ENCODE measurements at places on chromosomes 11 and 22. TPM values are rescaled to one million over a fixed set of nuclear protein-coding genes. Genes with fewer than 3 reads are reported as not detected.

The MEI1 gene
- not detected for total RNA-seq

DNA sequence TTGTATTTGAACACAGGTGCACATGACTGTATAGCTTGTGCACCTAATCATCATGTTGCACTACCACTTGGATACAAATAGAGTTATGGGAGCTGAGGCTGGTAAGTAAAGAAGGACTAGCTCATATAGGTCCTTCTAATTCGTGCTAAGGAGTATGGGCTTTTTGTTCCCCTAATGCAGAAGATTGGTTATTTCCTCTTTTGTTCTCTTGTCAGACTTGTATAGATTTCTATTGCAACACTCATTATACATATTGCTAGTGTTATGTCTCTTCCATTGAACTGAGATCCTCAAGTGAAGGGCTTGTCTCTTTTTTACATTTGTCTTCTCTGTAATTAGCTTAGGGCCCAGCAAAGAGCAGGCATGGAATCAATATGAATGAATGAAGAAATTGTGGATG, 54.1 kb upstream of the ARHGAP20 start:
- no peaks in the 10 kb centered on the region for H3K36me3 ChIP-seq
- H3K27ac ChIP-seq = no peak overlapping the region
- H3K4me1 ChIP-seq = no peaks in the 10 kb centered on the region
- no peak for DNase-seq

The OR56A1 gene
- total RNA-seq = 0.07 TPM

- no peaks in the 10 kb centered on the region for H3K4me1 ChIP-seq
- no peak for DNase-seq
- H3K36me3 ChIP-seq = no peaks in the 10 kb centered on the region
- no peak overlapping the region for H3K27ac ChIP-seq
- H3K27me3 ChIP-seq = no peaks in the 10 kb centered on the region
- no peak overlapping the region for H3K4me3 ChIP-seq
Observed at GRCh38 chr22:47196881-47197772, 434.7 kb downstream of the TBC1D22A start.

DNA sequence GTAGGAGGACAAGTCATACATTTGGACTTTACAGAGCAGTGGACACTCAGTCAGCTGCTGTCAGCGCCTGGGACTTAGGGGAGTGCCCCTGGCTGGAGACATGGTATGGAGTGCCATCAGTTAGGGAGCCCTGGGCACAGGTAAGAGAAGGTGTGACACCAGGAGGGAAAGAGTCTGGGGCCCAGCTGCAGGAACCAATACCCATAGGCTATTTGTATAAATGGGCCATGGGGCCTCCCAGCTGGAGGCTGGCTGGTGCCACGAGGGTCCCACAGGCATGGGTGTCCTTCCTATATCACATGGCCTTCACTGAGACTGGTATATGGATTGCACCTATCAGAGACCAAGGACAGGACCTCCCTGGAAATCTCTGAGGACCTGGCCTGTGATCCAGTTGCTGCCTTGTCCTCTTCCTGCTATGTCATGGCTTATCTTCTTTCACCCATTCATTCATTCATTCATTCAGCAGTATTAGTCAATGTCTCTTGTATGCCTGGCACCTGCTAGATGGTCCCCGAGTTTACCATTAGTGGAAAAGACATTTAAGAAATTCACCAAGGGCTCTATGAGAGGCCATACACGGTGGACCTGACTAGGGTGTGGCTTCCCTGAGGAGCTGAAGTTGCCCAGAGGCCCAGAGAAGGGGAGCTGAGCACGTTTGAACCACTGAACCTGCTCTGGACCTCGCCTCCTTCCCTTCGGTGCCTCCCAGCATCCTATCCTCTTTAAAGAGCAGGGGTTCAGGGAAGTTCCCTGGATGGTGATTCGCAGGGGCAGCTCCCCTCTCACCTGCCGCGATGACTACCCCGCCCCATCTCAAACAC, 850 bp upstream of the MIF start:
- no peak for DNase-seq
- H3K27me3 ChIP-seq = no peaks in the 10 kb centered on the region
- no peaks in the 10 kb centered on the region for H3K36me3 ChIP-seq
- no peaks in the 10 kb centered on the region for H3K4me1 ChIP-seq

The RAB36 gene
- 18.2 TPM for total RNA-seq

The ARFGAP3 gene
- total RNA-seq = 38.4 TPM

- H3K4me3 ChIP-seq = peak overlapping the region; percentile 77
- no peaks in the 10 kb centered on the region for H3K36me3 ChIP-seq
- DNase-seq = no peak
Observed at GRCh38 chr11:47248304-47248663, 330 bp downstream of the ACP2 start.

DNA sequence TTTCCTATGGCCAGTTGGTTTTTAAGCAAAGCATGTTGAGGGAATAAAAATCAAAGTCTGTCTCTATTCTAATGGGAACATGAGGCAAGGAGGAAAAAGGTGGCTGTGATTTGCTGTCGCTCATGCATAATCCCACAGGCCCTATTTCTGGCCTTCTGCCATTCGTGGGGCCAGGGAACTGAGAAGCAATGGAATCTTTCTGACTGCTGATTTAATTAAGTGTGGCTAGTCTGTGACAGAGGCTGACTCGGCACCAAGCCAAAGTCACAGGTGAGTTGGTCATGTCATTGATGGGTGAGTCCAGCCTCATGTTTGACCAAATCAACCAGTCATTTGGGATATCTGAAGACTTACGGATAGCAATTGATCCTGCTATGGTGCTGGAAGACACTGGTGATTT, 429.3 kb upstream of the CADM1 start:
- DNase-seq = no peak
- no peaks in the 10 kb centered on the region for H3K27me3 ChIP-seq
- no peaks in the 10 kb centered on the region for H3K36me3 ChIP-seq

The SLC22A6 gene
- not detected for total RNA-seq

DNA sequence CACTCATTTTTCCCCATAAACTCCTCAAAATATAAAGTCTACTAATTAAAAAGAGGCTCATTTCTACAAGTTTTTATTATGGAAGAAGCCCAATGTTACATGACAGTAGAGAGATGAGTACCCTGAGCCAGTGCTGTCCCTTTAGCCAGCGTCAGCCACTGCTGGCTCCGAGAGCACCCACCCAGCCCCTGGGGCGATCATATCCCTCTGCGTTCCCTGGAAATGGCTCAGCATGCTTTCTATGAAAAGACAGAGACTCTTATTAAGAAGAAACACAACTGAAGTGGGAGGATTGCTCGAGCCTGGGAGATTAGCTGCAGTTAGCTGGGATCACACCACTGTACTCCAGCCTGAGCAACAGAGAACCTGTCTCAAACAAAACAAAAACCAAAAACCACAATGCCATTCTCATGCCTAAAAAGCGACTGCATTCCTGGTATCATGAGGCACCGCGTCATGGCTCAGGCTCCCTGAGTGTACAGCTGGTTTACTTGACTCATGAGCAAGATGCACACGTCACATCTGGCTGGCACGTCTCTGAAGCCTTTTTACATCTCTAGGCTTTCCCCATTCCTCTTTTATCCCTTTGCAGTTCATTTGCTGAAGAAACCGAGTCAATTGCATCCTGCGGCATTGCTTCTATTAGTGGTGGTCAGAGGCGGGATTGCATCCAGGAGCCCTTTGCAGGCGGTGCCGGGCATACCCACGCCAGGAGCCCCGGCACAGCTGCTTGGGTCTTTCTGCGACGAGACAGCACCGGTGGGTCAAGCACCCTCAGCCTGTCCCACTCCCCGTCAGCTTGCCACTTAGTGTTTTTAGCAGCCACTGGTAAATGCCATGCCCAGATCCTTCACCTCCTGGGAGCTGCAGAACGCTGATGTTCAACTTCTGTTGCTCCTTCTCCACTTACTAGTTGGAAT, 119.9 kb downstream of the CTTN start:
- no peaks in the 10 kb centered on the region for H3K36me3 ChIP-seq
- DNase-seq = no peak
- no peaks in the 10 kb centered on the region for H3K4me1 ChIP-seq
- H3K4me3 ChIP-seq = no peak overlapping the region

GRCh38 chr11:86135319-86135714, 66.4 kb upstream of the PICALM start:
- H3K4me1 ChIP-seq = no peaks in the 10 kb centered on the region
- H3K27ac ChIP-seq = no peak overlapping the region

DNA sequence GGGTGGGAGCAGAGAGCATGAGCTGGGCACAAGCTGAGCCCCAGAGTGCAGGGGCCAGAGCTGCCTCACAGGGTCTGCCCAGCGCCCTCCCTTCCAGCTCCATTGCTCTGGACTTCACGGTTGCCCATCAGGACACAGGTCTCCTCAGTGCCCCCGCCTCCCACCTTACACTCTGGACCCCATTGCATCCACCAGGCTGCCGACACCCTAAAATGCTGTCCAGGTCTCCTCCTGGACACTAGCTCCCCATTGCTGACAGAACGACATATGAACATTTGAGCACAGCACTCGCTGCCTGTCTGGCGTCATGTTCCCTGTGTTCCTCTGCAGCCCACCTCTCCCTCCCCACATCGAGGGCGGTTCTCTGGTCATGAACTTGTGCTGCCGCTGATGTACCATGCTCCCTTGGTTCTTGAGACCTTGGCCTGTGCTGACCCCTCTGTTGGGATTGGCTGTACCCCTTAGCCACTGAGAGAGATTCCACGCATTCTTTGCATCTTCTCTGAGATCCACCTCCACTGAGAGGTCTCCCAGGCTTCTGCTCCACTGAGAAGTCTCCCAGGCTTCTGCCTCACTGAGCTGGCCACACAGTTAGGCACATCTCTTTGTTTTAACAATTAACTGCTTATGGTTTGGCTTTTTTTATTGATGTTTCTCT, 34.2 kb upstream of the NECTIN1 start:
- no peaks in the 10 kb centered on the region for H3K27me3 ChIP-seq
- no peak overlapping the region for H3K27ac ChIP-seq
- H3K4me3 ChIP-seq = no peak overlapping the region

The OR5A1 gene
- total RNA-seq = not detected

The ISX gene
- total RNA-seq = not detected

DNA sequence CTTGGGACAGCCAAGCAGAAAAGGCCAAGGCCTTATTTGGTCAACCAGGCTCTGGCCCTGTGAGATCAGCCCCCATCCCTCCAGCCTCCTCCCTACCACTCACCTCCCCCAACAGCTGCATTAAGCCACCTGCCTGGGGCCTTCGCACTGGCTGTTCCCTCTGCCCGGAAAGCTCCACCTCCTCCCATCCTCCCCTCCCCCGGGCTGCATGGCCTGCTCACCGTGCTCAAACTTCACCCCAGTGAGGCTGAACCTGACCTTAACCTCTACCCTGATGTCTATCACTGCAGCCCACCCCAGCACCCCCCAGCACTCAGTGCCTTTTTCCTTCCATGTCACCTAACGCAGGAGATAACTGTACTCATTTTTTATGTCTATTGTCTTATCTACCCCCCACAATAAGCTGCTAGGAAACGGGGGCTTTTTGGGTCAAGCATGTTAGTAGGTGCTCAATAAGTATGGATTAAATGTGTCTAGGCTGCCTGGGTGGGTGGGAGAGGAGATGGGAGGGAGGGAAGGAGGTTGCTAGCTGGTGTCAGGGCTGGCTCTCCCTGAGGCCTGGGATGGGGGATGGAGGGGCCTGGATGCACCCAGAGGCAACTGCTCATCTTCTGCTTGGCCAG, 912 bp downstream of the PTPRCAP start:
- H3K27ac ChIP-seq = peak overlapping the region; percentile 32
- H3K27me3 ChIP-seq = no peaks in the 10 kb centered on the region
- H3K4me3 ChIP-seq = no peak overlapping the region
- peak; percentile 56 for DNase-seq
- H3K4me1 ChIP-seq = peaks cover 4% of the 10 kb centered on the region

DNA sequence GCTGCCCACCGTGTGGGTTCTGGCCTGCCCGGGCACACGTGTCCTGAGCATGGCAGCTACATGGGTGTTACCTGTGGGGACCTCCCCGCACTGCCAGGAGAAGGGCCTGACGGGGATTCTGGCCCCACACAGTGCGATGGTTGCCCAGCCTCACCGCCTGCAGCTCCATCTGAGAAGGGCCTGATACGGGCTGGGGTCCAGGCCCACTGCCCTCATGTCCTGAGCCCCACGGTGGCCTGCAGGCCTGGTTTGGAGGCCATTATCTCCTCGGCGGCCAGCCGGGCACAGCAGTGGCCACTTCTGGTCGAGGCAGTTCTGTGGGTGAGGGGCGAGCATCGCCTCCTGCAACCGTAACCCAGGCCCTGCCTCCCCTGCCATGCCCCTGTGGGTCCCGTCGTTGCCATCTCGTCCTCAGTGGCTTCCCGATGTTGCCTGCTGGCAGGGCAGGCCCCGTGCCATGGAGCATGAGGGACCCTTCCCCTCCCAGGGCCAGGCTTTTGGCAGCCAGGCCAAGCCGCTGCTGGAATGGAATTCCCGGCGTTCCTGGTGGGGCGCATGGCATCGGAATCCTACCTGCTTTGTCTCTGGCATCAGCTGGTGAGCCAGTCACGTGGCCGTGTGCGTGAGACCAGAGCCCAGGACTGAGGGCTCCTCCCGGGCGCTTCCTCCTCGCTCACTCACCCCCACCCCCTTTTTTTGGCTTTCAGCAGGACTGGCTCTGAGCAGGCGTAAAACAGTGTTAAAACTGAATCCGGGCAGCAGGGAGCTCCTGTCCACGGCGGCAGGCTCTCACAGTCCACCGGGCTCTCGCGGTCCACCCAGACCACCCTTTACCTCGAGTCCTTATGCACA, 71.9 kb upstream of the PPARA start:
- DNase-seq = peak; percentile 81
- no peaks in the 10 kb centered on the region for H3K36me3 ChIP-seq
- peaks cover 11% of the 10 kb centered on the region for H3K4me1 ChIP-seq
- H3K27me3 ChIP-seq = no peaks in the 10 kb centered on the region

The CD6 gene
- 0.91 TPM for total RNA-seq

DNA sequence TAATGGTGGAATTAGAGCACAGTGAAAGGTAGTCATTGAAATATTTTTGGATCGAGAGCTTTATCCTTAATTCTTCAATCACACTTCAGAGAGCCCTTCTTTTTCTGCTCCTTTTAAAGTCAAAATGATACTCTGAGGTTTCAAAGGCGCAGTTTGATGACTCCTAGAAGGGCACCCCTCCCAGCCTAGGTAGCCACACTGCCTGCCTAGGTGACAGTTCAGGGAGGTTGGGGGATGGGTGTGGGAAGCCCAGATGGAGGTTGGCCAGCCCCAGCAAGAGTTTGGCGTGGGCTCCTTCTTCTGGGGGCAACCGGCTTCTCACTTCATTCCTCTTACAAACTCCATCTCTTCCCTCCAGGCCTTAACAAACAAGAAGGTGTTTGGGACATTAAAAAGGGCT, 28.6 kb upstream of the PHF21A start:
- no peaks in the 10 kb centered on the region for H3K36me3 ChIP-seq
- no peak overlapping the region for H3K4me3 ChIP-seq
- H3K27ac ChIP-seq = no peak overlapping the region
- no peaks in the 10 kb centered on the region for H3K27me3 ChIP-seq

- no peaks in the 10 kb centered on the region for H3K4me1 ChIP-seq
- DNase-seq = no peak
- H3K27me3 ChIP-seq = no peaks in the 10 kb centered on the region
- H3K36me3 ChIP-seq = no peaks in the 10 kb centered on the region
- no peak overlapping the region for H3K27ac ChIP-seq
Observed at GRCh38 chr11:6778518-6778917, 4.3 kb upstream of the OR2AG1 start.

The TPBGL gene
- total RNA-seq = not detected
